NCI-H146 (cell line): ENCODE measurements at places on chromosomes 5 and 9.

GRCh38 chr9:96080364-96080763, 204.9 kb downstream of the ERCC6L2 start:
- no peak for DNase-seq

DNA sequence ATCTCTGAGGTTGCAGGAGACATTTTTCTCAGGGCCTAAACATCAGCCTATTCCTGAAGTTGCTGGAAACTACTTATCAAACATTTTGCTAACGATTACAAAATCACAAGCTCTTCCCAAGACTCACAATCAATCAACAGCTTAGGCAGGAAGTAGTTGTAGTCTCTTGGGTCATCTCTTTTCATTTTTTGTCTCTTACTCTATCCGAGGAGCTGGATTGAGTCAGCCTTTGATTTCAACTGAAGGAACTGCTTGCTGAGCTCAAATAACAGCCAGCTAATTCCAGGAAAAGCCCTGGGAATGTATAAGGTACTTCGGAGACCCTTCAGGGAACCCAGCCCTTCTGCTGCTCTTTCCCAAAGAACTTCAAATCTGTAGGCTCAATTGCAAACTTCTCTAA, 398.9 kb downstream of the PLK2 start:
- DNase-seq: no peak

DNA sequence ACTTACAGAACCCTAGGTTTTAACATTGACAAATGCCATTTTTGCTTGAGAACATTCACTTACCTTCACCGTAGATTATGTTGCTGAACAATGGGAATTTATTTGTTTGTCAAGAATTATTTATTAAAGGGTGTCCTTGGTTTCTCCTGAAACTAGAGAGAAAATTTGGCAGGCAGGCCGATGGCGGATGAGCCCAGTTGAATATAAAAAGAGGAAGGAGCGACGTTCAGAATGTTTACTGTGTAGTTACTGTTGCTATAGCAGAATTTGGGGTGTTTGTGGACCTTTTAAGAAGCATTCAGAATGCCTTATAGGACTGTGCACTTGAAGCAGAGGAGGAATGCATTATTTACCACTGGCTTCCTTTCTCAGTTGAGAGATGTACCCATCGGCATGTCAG, 268.2 kb downstream of the CDH10 start:
- no peak for DNase-seq

- no peak for DNase-seq
Measured at GRCh38 chr5:110070836-110071235, 381.1 kb downstream of the MAN2A1 start.

GRCh38 chr5:152349683-152350526, 55.2 kb downstream of the NMUR2 start:
- peak; percentile 51 for DNase-seq

DNA sequence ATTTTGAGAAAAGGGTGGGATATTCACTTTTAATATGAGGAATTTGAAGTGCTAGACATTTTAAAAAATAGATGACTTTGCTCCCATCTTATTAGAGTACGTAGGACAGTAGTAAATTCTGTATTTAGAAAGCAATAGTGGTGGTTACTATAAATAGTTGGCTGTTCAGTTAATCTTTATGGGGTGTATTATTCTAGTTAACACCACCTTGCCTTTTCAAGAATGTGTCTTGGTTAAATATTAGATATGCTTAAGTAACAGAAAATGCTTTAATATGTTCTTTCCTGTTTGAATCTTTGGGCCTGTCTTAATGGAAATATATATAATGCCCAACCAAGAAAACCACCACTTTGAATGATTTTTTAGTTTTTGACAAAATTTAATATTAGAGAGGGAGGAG, 608.7 kb upstream of the FAM174A start:
- DNase-seq: no peak

- DNase-seq: no peak
Measured at GRCh38 chr5:76180814-76181805, 97.9 kb downstream of the SV2C start.

GRCh38 chr5:122151640-122152039, 22.3 kb downstream of the ZNF474 start:
- no peak for DNase-seq

GRCh38 chr5:72468606-72469005, 38.6 kb downstream of the ZNF366 start:
- DNase-seq: no peak

- DNase-seq: peak; percentile 64
Measured at GRCh38 chr5:128498844-128499455, 39.1 kb downstream of the FBN2 start.

- no peak for DNase-seq
Measured at GRCh38 chr5:105057001-105057436, 1494.4 kb upstream of the NUDT12 start.

GRCh38 chr5:159094745-159095144, 5.0 kb downstream of the EBF1 start:
- DNase-seq: no peak

DNA sequence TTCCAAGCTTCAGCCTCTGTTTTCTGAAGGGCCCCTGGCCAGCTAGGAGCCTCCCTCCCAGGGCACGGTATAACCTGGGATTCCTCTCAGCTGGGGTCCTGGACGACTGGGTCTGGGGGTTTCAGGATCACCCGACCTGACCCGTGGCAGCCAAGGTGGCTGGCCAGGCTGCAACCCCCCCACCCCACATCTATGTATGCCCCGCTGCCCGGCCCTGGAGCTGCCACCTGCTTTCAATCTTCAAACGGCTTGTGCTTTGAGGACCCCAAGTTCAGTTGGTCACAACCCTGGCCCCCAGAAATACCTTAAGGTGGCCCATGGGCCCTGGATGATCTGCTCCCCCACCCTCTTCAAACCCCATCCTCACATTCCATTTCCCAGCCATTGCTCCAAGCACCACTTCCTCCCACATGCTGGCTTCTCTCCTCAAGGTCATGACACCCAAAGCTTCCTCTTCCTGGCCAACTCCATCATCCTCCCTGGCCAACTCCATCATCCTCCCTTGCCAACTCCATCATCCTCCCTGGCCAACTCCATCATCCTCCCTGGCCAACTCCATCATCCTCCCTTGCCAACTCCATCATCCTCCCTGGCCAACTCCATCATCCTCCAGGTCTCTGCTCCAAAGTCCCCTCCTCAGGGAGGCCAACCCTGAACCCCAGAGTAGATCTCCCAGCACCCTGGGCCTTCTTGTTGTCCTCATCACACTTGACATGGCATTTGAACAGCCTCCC, 17.2 kb upstream of the TTLL11 start:
- no peak for DNase-seq

DNA sequence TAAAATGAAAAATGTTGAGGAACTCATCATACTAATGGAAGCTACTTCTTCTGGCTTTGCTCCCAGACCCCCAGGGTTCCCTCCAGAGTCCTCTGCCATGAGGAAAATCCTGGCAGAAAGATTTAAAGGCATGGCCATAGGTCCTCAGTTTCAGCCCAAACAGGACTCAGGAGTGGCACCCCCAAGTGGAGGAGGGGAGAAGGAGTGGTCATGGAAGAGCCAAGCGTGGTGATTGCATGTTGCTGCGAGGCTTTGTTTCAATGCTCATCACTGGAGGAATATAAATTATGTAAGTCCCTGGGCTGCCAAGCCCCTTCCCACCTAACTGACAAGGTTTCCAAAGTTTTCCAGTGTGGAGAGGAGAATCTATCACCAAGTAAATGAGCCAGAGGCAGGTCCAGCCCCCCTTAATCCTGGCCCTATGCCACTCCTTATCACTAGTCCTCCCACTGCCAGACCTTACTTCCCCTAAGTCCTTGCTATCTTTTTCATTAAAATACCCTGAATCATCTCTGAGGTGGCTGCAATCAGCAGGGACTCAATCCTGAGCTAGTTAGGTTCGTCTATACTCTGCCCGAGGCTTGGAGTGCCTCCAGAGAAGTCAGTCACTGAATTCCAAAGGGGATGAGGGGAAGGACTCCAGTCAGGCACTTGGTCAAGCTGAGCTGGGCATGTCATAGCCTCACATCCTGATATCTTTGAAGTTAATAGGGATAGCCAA, 70.7 kb upstream of the TAF1L start:
- DNase-seq: no peak

DNA sequence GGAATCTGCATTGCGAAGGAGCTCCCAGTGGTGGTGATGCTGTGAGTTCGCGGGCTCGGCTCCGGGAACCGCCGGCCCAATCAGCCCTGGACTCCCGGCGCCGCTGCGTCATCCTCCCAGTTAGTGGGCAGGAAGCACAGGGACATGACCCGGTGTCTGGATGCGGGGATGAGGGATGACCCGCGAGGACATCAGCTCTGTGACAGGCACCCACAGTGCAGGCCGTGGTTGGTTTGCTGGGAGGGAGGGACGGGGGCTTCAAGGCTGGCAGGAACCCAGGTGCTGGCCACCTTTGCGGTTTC, 996 bp downstream of the NXNL2 start:
- no peak for DNase-seq

DNA sequence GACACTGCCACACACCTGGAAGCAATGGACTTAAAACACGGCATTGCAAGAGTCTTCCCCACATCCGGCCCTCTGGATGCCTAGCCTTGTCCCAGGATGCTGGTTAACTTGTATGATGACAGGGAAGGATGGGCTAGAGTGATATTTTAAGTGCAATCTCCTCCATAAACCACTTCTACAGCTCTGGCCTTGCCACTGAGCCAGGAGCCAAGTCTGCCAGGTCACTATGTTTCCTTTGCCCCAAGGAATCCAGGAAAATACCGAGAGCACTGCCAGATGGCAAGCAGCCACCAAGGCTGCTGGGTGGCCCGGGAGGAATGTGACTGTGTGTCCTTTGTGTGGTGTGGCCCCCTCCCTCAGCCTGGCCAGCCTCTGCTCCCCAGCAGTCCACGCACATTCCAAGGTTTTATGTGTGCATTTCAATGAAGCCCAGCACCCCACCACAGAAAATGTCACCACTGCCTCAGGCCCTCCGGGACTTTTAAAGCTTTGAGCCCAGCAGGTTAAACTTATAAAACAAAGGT, 106.0 kb downstream of the FRMD3 start:
- DNase-seq: no peak

DNA sequence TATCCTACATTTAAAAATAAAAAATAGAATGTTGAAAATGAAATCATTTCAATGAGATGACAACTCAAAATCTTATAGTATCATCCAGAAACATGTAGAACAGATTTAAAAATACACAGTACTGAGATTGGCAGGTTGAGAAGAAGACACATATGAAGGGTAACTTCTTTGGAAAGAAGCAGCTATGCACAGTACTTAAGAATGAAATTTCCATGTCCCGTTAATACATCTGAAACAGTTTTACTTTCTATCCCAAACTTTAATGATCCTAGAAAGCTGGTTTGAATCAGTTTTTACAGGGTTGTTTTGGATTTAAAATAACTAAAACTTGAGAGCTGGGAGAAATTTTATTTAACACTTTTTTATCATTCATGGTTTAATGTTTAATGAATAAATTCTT, 36.0 kb upstream of the ARRDC3 start:
- no peak for DNase-seq

DNA sequence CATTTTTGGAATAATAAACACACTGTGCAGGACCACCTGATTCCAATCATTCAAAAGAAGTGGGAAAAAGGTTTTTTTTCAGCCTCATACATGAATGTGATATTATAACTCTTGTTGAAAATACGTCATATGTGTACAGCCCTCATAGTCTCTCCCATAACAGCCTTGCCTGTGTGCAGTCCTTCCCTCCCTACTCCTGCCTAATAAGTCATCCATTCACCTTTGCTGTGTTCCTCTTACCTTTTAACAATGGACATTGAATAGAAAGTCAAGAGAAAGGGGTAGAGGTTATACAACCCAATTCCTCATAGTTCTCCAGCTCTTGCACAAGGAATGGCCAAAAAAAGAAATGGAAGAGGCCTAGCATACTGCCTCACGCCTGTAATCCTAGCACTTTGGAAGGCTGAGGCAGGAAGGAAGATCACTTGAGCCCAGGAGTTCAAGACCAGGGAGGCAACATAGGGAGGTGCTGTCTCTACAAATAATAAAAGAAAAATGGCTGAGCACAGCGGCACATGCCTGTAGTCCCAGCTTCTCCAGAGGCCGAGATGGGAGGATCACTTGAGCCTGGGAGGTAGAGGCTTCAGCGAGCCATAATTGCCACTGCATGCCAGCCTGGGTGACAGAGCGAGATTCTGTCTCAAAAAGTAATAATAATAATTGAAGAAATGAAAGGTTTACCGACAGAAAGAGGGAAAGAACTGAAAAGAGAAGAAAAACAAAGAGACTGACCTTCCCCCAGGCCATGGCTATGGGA, 356.1 kb upstream of the KIF2A start:
- DNase-seq: no peak
